ENCODE measurements at places on chromosomes 3 and 15. TPM values are rescaled to one million over a fixed set of nuclear protein-coding genes. Genes with fewer than 3 reads are reported as not detected.

COL6A5 gene
- polyA plus RNA-seq: not detected

CRABP1 gene
- not detected for polyA plus RNA-seq

CDCP1 gene
- 0.33 TPM for polyA plus RNA-seq

DNA sequence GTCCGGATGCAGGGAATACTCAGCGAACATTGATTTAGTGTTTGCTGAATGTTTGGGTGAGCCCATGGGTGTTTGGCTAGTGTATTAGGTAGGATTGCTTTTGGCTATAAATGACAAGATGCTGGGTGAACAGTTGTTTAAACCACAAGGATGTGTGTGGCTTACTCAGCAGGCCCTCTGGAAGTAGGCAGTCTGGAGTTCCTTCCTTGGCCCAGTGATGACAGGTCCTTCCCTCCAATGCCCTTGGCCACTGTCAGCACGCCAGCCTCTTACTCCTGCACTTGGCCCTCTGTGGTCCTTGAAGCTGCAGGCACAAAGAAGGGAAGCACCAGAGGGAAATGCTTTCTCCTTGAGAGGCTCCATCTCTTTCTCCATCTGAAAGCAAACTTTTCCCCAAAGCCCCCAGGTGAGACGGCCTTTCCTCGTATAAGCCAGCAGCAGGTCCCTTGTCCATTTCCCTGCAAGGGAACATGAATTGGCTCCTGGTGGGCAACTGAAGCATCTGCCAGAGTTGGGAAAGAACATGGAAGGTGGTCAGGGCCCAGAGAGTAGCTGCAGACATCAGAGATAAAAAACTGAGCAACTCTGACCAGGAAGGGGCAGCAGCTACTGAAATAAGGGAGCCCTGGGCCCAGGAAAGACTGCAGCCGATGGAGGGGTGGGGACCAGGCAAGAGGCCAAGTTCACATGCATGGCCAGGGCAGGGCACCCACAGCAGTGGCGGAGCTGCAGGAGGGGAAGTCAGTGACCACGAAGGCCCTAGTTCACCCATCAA is 105.0 kb downstream of the TPRA1 start:
- no peak for DNase-seq

AMIGO3 gene
- 1.1 TPM for polyA plus RNA-seq

GRCh38 chr15:47516972-47517371 is 200.3 kb upstream of the SEMA6D start:
- no peak for DNase-seq

DNA sequence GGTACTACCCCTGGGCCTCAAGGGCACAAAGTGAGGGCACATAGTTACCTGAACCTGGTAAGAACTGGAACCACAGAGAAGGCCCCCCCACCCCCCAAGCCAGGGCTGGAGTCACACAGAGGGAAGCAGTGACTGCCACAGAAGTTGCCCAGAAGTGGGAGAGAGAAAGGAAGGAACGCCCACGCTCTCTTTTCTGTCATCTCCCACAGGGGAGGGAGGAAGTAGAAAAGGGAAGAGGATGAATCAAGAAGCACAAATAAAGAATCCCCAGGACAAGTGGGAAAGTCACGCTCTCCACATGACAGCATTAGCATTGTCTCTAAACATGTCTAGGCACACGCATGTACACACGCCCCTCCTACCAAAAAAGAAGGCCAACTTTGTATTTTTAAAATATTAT is 114.7 kb upstream of the FRMD4B start:
- DNase-seq: peak; percentile 72

- DNase-seq: no peak
Measured at GRCh38 chr3:73055583-73055982, 5.9 kb upstream of the EBLN2 start.

- no peak for DNase-seq
Measured at GRCh38 chr3:129077222-129077621, 16.6 kb downstream of the GP9 start.

DNA sequence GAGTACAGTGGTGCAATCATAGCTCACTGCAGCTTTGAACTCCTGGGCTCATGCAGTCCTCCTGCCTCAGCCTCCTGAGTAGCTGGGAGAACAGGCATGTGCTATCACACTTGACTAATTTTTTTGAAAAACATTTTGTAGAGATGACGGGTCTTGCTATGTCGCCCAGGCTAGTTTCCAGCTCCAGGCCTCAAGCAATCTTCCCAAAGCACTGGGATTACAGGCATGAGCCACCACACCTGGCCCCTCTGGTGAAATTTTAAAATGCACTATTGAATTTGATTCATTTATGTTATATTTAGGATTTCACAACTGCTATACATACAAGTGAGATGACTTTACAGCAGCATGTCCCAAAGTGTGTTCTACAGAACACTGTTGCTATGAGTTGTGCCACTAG is 50.8 kb upstream of the TPM1 start:
- no peak for DNase-seq

- no peak for DNase-seq
Measured at GRCh38 chr3:164326714-164327113, 751.6 kb downstream of the SI start.

DNA sequence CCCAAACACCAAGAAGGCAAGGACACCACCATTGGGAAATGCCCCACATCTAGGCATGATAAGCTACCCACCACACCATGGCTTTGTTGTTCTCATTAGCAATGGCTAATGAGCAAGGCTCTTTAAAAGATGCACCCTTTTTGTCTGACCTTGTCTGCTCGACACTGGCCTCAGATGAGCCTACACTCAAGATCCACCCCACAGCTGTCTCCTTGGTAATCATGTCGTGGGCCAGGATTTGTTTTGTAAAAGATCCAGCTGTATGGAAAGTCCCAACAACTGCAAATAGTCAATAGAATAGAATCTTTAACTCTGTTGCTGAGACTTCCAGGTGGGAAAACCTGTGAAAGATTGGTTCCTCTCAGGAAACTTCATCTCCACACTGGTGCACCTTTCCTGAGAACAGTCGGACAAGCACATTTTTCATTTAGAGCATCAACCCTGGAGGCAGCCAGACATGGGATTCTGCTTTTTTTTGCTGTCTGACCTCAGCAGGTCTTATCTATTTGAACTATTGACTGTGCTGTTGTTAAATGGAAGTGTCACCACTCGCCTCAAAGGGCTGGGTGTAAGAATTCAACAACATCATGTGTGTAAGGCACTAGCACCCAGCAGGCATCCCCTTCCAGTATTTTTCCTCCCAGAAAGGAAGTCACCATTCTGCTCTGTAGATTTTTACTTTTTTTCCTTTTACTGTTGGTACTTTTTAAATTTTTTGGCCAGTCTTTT is 35.5 kb downstream of the DUT start:
- DNase-seq: no peak

FAM43A gene
- 1.4 TPM for polyA plus RNA-seq

DNA sequence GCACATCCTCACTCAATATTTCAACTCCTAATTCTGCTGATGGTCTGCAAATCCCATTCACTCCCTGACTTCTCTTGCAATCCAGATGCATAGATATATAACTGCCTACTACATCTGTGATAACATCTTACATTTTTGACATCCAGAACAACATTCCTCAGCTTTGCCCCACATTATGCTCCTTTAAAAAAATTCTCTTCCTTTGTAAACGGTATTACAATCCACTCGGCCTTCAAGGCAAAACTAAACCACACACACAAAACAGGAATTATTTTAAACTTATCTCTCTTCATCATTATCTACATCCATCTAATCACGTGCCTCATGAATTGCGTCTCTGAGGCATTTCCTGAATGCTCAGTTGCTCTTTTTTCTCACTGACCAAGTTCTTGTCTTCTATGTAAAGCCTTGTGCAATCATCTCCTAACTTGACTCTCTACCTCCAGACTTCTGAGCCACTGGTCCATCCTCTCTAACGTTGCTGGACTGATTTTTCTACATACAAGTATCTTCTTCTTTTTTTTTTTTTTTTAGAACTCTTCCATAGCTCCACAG is 117.0 kb downstream of the SATB1 start:
- DNase-seq: no peak

EFHB gene
- 1.1 TPM for polyA plus RNA-seq

DNA sequence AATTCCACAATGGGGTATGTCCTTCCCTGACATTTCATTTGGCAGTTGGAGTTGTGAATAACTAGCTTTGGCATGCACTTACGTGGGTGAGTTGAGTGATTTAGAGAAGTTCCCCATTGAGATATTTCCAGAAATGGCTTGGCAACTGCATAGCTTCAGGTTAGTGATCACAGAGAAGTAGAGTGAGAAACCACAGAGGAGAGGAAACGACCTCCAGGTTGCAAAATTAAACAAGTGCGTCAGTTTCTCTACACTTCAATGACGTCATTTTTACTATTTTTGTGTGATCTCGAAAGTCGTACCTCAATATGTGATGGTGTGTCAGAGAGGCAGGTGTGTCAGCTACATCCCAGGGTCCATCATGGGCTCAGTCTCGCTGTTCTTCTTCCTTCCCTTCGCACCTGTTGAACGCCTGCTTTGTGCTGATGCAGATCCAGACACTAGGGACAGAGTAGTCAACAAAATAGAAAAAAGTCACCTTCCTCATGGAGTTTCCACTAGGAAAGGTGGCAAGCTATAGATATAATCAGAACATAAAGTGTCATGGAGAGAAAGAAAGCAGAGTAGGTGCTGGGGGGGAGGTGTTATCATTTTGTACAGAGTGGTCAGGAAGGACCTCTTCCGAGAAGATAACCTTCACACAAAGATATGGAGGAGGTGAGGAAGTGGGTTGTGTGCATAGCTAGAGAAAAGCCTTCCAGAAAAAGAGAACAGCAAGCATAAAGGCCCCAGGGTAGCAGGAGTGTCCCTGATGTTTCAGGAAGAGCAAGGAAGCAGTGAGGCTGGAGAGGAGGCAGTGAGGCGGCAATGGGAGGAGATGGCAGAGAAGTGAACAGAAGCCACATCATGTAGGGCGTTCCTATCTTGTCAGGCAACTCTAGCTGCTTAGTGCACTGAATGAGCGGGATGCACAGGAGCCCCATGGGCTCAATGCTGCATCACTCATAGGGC is 75.6 kb downstream of the MCTP2 start:
- no peak for DNase-seq

- DNase-seq: no peak
Measured at GRCh38 chr15:83477172-83477807, 30.1 kb downstream of the SH3GL3 start.

CCDC191 gene
- 3.1 TPM for polyA plus RNA-seq

RBSN gene
- 12.9 TPM for polyA plus RNA-seq

- DNase-seq: no peak
Measured at GRCh38 chr3:111595232-111595631, at the start of gene ZBED2. Gene ZBED2, minus strand, starts transcription at chr3:111595346. Its CDS starts 1,145 bp downstream, at chr3:111594201.

ZNF148 gene
- polyA plus RNA-seq: 5.3 TPM

SPESP1 gene
- 2.2 TPM for polyA plus RNA-seq

- no peak for DNase-seq
Measured at GRCh38 chr3:124320976-124321375, 329.1 kb upstream of the ROPN1 start.

GRCh38 chr15:24761704-24762302 is 86.2 kb downstream of the NPAP1 start:
- DNase-seq: no peak

GRCh38 chr3:13013994-13014754 is 59.1 kb downstream of the IQSEC1 start:
- peak; percentile 52 for DNase-seq

WDR49 gene
- not detected for polyA plus RNA-seq

GRCh38 chr3:30332196-30333021 is 274.0 kb upstream of the TGFBR2 start:
- no peak for DNase-seq

DNA sequence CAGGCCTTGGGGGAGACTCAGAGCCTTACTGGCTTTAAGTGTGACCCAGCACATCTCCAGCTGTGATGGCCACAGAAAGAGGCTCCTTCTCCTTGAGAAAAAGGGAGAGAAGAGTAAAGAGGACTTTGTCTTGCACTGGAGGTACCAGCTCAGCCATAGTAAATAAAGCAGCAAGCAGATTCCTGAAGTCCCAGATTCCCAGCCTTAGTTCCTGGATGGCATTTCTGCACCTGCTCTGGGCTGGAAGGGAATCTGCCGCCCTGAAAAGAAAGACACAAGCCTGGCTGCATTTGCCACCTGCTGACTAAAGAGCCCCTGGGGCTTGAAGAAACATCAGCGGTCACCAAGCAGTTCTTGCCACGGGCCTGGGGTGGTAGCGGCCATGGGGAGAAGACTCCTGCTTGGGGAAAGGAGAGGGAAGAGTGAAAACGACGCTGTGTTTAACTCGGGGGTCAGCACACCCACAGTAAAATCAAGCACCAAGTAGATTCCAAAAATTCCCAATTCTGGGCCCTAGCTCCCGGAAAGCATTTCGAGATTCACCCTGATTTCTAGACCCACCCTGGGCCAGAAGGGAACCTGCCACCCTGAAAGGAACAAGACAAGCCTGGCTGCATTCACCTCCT is 24.2 kb upstream of the TNK2 start:
- DNase-seq: peak; percentile 50

- DNase-seq: no peak
Measured at GRCh38 chr3:47848599-47849117, 45.7 kb downstream of the DHX30 start.

APOD gene
- 6.4 TPM for polyA plus RNA-seq

CDHR4 gene
- 5.0 TPM for polyA plus RNA-seq

DNA sequence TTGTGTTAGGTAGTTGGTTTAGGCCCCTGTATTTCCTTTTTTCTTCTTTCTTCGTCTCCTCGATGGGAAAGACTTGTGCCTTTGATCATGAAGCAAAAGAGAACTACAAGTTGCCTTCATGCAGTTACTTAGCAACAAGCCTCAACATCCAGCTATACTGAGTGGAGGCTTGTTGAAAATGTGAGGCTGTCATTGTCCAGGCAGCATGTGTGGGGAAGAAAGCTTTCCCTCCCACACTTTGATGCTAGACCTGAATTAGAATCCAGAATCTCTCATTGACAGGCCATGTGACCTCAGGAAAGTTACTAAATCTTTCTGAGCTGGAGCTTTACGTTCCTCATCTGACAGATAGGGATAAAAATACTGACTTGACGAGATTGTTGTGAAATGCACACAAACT is 23.7 kb downstream of the IFT122 start:
- no peak for DNase-seq
